ENCODE measurements at places on chromosomes 16 and 17.

DNA sequence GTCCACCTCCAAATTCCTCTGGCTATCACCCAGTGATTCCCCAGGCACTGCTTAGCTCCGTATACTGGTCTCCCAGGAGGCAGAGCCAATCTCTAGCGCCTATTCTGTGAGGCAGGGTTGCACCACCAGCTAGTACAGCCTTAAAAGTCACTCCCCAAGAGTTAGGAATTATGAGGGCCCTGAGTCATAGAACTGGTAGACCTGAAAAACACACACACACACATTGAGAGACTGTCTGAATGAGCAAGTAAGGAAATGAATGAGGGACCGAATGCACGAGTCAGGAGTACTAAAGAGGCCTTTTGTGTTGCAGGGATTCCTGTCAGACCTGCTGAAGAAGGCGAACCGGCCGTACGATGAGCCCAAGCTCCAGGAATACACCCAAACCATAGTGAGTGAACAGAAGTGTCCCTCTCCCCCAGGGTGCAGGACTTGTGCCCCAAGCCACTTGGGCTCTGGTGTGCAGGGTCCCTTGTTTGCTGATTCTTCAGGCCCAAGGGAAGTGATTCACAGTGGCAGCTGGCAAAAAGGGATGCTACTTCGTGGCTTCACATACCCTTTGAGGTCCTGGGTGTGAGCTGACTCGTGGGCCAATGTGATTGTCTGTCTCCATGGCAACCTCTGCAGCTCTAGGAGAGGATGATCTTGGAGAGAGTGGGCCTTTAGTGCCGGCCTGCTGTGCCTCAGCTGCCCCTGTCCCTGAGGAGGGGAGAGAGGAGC is 24.7 kb downstream of the CALB2 start:
- DNase-seq, result no peak

DNA sequence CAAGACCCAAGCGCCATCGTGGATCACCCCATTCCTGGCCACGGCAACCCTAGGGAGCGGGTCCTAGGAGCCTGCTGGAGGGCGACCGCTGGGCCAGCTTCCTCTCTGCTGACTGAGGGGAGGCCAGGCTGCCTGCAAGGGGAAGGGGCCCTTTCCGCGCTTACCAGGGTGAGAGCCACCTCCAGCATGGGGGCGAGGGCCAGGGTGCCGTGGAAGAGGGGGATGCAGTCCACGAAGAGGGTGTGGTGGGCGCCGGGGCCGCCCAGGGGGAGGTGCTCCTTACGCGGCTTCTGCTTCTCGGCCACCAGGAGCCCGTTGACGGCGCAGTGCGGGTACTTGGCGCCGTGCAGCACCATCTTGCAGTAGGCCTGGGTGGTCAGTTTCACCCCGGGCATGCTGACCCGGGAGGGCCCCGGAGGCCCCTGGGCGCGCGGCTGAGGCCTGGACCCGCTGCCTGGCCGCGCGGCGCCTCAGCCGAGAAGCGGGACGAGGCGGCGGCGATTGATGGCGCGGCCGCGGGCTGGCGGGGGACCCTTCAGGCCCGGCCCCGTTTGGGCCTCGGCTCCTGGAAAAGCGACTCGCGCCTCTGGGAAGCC is 345 bp downstream of the EMC8 start:
- no peak for DNase-seq

DNA sequence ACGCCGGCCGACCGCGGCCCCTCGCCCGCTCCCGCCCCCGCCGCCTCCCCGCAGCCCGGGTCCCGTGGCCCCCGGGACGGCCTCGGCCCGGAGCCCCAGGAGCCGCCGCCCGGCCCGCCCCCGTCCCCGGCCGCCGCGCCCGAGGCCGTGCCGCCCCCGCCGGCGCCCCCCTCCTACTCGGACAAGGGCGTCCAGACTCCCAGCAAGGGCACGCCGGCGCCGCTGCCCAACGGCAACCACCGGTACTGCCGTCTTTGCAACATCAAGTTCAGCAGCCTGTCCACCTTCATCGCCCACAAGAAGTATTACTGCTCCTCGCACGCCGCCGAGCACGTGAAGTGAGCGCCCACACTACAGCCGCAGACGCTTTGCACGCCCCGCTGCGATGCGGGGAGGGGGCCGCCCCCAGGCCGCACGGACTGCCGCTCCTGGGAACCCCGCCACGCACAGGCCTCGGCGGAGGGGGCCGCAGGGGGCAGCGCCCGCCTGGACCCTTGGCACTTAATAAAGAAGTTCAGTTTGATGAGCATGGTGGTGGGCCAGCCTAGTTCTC is 35.5 kb upstream of the ZC3H18 start:
- DNase-seq, result peak; percentile 30

GRCh38 chr16:74275031-74275636 is 21.5 kb upstream of the PSMD7 start:
- DNase-seq, result no peak

- DNase-seq, result peak; percentile 11
These were observed 26.3 kb upstream of the APOH start for GRCh38 chr17:66255527-66255971.

GRCh38 chr17:80804466-80804865 is 187.2 kb upstream of the CHMP6 start:
- DNase-seq, result no peak

DNA sequence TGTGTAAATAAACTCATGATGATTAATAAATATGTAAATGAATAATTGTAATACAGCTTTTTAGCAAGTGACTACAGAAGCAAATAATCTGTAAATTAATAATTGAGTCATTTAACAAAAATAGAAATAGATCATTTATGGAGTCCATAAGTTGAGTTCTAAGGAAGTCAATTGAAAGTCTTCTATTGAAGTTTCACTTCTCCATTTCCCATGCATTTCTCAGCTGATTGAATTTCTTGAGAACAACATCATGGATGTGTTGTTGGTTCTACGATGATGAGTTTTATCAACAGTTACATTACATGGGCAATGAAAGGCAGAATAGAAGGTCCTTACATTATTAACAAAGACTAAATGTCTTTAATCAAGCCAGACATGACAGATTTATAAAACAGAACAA is 290.4 kb downstream of the MAP2K6 start:
- DNase-seq, result no peak

- DNase-seq, result no peak
These were observed 16.9 kb upstream of the CDRT15L2 start for GRCh38 chr17:20562587-20562986.

GRCh38 chr16:27642756-27643155 is 92.8 kb downstream of the KATNIP start:
- DNase-seq, result no peak

GRCh38 chr17:5874486-5874885 is 195.7 kb upstream of the WSCD1 start:
- DNase-seq, result no peak

DNA sequence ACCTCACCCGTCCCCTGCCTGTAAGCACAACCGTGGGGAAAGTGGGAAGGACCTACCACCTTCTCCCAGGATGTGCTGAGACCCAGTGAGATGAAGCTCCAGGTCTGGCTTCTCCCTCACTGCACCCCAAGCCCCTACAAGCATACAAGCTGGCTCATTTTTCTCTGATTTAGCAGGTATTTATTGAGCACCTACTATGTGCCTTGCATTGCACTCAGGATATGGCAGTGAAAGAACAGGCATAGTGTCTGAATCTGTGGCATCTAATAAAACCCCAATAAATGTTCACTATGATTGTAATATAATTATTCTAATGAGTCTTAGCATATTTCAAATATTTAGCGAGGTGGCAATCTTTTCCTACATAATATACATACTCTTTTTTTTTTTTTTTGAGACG is 84.5 kb downstream of the LITAF start:
- DNase-seq, result no peak

DNA sequence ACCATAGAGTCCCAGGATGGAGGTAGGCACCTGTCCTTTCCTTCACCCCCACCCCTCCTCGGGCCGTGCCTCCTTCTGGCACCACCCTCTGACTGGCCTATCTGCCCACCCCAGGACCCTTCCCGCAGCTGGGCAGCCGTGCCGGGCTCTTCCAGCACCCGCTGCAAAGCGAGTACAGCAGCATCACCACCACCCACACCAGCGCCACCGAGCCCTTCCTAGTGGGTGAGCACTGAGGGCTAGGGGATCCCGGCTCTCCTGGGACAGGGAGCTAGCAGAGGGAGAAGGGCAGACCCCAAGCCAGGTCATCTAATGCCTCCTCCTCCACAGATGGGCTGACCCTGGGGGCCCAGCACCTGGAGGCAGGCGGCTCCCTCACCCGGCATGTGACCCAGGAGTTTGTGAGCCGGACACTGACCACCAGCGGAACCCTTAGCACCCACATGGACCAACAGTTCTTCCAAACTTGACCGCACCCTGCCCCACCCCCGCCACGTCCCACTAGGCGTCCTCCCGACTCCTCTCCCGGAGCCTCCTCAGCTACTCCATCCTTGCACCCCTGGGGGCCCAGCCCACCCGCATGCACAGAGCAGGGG is 7.8 kb downstream of the GALK1 start:
- no peak for DNase-seq

GRCh38 chr16:87698241-87698640 is 67.5 kb downstream of the KLHDC4 start:
- no peak for DNase-seq

GRCh38 chr17:44356241-44356640 is 7.4 kb downstream of the FAM171A2 start:
- DNase-seq, result no peak

DNA sequence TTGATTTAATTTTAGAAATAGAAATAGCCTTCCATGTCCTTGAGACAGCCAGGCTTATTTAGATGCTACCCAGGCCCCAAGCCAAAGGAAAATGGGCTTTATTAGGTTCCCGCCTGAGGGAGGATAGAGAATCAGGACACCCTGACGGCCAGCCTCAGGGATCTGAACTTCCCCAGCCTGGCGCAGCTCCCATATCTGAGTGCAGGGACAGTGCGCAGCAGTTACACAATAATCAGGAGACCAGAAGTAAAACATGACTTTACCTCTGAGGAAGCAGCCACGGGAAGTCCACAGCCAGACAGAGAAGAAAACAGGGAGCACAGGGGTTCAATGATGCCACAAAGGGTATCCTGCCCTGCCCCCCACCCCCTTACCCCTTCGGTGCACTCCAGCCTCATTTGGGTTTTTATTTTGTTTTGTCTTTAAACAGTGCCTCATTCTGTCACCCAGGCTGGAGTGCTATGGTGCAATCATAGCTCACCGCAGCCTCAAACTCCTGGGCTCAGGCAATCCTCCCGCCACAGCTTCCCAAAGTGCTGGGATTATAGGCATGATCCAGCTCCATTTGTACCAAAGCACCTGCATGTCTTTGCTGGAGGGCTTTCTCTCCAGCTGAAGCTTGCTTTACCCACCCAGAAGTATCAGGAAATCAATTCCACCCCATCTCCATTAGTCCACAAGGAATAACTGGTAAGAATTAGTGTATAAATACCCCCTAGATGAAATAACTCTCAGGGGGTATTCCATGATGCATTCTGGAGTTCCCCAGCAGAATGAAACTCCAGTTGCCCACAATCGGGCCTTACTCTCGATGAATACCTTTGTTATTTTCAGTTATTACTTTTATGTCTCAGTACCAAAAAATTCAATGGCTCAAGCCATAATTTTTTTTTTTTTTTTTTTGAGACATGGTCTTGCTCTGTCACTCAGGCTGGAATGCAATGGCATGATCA is 21.9 kb downstream of the ORC6 start:
- no peak for DNase-seq

DNA sequence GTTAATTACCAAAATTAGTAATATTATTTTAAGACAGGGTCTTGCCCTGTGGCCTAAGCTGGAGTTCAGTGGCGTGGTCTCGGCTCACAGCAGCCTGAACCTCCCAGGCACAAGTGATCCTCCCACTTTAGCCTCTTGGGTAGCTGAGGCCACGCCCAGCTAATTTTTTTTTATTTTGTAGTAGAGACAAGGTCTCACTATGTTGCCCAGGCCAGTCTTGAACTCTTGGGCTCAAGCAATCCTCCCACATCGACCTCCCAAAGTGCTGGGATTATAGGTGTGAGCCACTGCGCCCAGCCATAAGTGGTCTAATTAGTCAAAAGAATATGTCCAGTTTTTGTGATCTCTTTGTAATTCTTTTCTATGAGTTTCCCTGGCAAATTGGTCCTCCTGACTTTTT is 12.0 kb upstream of the CFDP1 start:
- no peak for DNase-seq

- no peak for DNase-seq
These were observed 355.0 kb downstream of the KIF2B start for GRCh38 chr17:54177606-54178308.

GRCh38 chr16:7946142-7946541 is 613.5 kb downstream of the RBFOX1 start:
- DNase-seq, result no peak

GRCh38 chr16:76854234-76854633 is 336.8 kb upstream of the MON1B start:
- DNase-seq, result no peak

DNA sequence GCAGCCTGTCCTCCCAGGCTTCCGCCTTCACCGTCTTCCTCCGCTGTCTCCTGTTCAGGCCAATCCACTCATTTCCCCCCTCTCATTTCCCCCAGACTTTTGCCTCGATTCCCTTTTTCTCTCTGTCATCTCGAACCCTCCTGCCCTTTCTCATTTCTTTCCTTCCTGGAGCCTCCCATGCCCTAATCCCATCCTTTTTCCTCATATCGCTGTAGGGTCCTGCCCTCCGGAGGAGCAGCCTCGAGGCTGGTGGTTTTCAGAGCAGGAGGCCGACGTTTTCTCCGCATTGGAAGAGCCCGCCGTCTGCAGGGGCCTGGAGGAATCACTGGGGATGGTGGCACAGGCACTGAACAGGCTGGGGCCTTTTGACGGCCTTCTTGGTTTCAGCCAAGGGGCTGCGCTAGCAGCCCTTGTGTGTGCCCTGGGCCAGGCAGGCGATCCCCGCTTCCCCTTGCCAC is 597 bp downstream of the OVCA2 start:
- no peak for DNase-seq

DNA sequence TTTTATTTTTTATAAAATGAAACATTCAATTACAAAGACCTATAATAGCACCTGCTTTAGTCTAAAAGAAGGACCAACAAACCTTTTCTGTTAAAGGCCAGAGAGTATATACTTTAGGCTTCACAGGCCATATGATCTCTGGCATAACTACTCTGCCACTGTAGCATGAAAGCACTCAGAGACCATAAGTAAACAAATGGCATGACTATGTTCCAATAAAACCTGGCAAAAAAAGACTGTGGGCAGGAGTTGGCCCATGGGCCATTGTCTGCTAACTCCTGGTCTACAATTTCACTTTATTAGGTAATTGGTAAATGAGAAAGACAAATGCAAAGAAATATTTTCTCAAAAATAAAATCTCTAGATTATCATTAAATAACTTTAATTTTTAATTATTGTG is 14.9 kb downstream of the CEP112 start:
- DNase-seq, result no peak

- peak; percentile 49 for DNase-seq
These were observed 5.8 kb upstream of the OGFOD3 start for GRCh38 chr17:82424001-82424862.

- no peak for DNase-seq
These were observed 273.5 kb upstream of the IRX5 start for GRCh38 chr16:54657058-54657708.
